ENCODE measurements at places on chromosomes 5 and 9.

DNA sequence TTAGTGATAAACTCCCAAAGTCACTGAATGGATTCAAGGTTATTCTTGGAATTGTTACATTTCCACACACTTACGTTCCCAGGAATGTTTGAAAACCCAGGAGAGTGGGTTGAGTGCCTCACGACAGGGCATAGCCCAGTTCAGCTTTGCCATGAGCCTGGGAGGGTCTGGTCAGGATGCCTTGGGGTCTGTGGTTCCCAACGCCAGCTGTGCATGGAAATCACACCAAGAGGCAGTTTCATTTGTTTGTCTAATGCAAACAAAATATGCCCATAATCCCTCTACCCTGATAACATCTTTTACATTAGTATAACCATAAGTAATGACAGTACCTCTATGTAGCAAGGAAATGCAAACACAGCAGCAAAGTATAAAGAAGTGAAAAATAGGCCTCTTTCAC is 25.3 kb upstream of the MSX2 start:
- DNase-seq, result no peak

GRCh38 chr9:135648494-135649410 is 9.4 kb upstream of the GLT6D1 start:
- DNase-seq, result no peak

DNA sequence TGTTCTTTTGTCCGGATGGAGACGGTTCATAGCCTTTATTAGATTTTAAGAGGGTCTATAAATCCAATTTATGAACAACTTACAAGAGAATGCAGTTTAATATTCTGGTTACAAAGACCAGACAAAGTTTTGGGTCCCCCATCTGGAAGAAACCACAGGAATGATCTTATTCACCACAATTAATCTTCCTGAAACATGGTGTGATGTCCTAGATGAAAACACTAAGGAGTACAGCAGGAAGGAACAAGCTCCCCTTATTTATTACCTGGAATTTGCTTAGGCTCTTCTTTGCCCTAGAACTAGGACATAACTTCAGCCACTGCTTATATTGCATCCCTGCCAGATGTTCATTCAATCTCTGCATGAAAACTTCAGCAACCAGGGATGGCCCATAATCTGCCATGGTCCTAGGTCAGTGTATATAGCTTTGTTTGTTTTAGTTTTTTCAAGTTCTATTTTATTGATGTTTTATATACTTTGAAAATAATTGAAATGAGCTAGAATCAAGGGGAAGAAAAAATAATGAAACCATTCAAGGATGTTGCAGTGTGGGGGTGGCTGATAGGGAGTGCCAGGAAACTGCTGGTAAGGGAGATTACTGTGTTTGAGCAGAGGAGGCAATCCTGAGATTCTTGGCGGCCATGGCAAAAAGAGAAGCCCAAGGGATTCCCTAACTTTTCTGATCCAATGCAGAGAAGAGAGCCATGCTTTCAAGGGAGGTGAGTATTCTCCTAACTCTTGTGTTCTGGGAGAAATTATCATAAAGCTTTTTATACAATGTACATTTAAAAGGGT is 16.8 kb downstream of the TXNDC8 start:
- DNase-seq, result no peak

DNA sequence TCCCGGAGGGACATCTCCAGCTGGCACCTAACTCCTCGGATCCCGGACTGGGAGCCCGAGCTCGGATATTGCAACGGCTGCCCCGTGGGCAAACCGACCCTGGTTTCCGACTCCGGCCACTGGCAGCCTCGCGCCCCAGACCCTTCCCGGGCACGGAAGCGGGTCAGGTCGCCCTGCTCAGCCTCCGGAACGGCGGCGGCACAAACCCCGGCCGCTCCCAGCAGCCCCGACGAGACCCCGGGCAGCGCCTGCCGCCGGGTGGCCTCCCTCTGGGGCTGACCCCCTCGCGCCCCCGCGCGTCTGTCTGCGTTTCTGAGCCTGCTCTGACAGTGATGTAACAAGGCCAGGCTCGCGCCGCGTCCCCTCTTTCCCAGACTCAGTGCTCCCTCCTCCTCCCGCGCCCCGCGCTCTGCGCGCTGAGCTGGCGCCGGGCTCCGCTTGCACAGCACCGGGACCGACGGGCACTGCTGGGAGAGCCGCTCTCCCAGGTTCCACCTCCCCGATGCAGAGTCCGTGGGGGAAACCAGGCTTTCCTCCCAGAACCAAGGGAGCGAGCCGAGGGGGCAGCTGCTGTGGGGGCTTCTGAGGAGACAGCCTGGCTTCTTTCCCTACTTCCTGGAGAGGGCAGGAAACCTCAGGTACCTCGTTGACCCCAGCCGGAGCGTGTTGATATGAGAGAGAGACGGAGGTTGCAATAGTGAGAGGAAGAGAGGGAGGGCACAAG is at the start of gene TMEM215:
Gene TMEM215 (plus strand): TSS at position 373 of the 724 bp plus-strand sequence. CDS start 644 bp downstream, outside the sequence.
- DNase-seq, result no peak

DNA sequence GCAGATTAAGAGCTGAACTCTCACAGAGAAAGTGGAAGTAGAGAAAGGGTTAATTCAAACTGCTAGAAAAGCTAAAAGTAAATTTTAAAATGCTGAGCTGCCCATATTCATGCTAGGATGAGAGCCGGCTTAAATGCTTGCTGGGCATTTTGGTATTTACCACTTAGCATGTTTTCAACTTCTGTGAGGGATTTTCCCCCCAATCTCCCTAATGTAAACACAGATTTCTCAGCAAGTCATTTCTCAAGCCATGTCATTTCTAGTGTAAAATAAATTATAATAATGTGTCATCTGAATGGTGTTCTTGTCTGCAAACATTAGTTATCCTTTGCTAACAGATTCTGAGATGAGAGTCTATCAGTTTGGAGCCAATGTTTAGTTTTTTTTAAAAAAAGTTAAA is 22.3 kb downstream of the RPS23 start:
- DNase-seq, result no peak

Data from H4 (cell line).